Stimulated activated CD4-positive, alpha-beta T cell treated with anti-CD3 and anti-CD28 coated beads, TNF-alpha, amount 100 ng/mL, for 4 hours (primary cell): ENCODE measurements at places on chromosomes 3 and 15.

GRCh38 chr3:177610686-177611633 lies 413.7 kb upstream of the TBL1XR1 start:
- DNase-seq, result no peak

DNA sequence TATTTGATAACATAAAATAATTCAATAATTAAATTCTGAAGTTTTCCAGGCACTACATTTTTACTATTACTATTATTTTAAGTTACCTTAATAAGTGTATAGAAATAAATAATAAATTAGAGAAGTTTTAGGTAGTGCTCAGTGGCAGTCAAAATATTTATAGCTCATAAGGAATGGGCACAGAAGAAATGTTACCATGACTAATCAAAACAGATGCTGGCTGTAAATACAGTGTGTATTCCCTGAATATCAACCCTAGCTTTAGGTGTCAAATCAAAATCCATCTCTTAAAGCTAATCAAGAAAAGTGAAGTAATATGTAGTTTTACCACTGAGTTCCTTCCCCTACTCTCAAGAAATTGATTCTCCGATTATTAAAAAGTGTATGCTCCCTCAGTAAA lies 35.5 kb downstream of the ZBTB20 start:
- DNase-seq, result no peak

- peak; percentile 85 for DNase-seq
Observed at GRCh38 chr3:196711838-196712513, at the start of the genes CEP19 and PIGX. Gene CEP19, minus strand, starts transcription at chr3:196712250. Its CDS starts 3,593 bp downstream, at chr3:196708657. Gene PIGX, plus strand, starts transcription at chr3:196712377.

DNA sequence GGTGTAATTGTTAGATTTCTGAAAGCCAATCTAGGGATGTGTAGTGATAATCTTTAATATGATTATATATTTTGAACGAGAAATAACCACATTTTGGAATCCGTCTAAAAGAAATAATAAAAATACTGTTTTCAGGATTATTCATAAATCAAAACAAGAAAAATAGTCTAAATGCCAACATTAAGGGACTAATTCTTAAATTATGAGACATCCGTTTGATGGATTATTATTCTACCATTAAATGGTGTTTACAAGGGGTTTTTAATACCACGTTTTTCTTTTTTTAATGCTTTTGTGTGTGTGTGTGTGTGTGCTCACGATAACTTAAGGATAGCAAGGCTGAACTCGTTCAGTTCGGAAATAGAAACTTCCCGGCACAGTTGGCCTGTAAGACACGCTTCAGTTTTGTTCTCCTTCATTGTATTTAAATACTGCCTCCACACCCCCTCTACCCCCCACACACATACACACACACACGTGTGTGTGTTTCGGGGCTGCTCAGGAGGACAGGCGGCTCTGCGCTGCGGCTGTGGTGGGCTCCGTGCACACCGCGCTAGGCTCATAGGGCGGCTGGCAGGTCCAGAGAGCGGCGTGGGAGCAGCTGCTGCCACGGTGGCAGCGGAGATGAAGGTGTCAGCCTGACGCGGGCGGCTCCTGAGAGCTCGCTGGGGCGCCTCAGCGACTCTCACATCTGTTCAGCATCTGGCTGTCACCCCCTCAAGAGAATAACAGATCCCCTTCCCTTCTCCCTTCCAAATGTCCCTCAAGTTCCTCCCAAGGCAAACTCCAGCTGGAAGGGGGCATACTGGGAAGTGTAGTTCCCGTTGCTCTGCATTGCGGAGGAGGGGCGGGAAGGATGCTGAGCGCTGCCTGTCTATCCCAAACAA lies 23.0 kb upstream of the ANP32A start:
- no peak for DNase-seq

DNA sequence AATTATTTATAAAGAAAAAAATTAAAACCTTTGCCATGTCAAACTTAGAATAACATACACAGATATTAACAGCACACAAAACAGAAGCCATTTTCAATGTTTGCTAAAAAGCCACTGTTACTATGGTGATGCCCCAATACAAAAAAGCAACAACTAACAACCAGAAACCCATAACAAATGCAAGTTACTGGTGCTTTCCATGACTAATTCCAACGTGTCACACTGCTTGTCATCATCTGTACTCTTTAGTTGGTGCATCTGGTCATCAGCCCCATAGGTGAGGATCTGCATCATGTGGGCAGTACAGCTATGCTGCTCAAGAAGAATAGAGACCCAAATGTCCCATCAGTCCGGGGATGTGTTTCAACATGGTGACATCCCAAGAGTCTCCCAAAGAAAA lies 52.8 kb downstream of the ATP8B4 start:
- DNase-seq, result no peak

- DNase-seq, result no peak
Observed at GRCh38 chr3:196639483-196640296, at the start of gene NRROS. Gene NRROS, plus strand, starts transcription at chr3:196639694. Its CDS starts 14,846 bp downstream, at chr3:196654540.

DNA sequence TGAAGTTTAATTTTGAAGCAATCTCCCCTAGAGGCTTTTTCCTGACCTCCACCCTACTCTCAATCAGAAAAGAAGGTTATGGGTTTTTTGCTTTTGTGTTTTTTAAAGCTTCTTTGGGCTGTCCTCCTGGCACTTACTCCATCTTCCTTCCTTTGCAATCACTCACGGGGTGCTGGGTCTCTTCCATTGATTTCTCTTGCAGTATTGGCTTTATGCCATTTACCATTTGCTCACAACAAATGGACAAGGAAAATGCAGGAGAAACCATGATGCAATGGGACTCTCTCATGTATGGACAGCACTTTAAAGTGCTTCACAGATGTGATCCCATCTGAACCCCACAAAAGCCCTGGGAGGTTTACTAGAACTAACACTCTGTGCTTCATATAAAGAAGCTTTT lies 57.5 kb downstream of the SST start:
- no peak for DNase-seq
